Effector CD4-positive, alpha-beta T cell (primary cell): ENCODE measurements at places on chromosomes 13 and 19.

- DNase-seq: no peak
Observed at GRCh38 chr19:51107406-51108065, 673 bp downstream of the CTU1 start.

DNA sequence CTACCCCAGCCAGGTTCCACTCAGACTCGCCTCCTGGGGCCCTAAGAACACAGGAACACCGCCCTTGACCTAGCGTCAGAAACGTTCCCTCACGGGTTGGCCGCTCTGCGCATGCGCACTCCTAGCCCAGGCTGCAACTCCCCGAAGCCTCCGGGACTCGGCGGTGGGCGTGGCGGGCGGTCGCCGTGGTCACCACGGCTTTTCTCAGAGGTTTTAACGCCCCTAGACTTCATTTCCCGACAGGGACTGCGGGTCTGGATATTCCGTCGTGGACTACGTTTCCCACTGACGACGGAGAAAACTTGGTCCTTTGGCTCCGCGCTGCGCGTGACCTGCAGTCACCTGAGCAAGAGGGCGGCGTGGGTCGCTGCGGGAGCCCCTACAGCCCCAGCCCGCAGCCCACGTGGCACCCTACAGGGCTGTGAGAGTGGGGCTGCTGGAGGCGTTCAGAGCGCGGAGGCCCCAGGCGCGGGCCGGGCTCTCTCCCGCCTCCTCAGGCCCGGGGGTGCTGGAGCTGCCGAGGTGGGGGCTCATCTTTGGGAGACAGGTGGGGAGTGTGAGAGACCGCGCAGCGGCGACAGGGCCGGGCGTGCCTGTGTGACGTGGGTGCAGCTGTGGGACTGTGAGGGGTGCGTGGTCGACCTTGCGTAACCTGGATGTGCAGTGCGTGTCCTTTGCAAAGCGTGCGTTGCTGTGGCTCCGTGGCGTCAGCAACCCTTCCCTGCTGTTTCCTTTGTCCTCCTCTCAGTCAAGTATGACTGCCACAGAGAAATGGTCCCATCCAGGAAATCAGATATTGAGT lies 38.0 kb upstream of the ZNF573 start:
- DNase-seq: no peak

DNA sequence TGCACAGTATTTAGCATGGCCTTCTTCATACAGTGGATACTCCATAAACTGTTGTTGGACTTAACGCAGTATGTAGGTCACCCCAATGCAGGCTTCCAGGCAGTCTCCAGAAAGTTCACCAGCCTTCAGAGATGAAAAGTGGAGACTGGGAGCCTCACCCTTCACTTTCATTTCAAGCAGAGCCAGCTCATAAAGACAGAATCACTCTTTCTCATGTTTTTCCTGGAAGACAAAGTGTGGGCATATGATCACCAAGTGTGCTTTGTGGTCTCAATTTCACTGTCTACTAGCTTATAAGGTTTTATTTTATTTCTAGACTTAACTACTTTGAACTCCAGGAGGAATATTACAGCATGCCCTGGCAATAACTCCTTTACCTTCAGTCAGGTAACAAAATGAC lies 26.3 kb upstream of the TNFSF11 start:
- DNase-seq: no peak

GRCh38 chr13:46615888-46616531 lies 63.0 kb downstream of the LRCH1 start:
- no peak for DNase-seq

- DNase-seq: no peak
Observed at GRCh38 chr19:49064029-49064629, 489 bp downstream of the NTF4 start.

DNA sequence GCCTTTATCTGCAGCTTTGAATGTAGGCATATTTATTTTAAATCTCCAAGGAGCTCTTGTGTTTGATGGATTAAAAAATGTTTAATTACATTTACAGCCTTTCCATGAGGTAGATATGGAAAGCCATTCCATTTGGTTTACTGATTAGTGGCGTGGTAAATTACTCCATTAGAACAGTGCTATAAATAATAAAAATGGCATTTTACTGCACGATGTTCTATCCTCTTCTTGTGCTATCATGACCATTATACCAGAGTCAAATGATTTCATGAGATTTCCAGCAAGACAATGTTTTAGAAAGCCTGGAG lies 250.9 kb upstream of the HTR2A start:
- no peak for DNase-seq

GRCh38 chr13:41065078-41065477 lies 3.8 kb downstream of the WBP4 start:
- DNase-seq: no peak

DNA sequence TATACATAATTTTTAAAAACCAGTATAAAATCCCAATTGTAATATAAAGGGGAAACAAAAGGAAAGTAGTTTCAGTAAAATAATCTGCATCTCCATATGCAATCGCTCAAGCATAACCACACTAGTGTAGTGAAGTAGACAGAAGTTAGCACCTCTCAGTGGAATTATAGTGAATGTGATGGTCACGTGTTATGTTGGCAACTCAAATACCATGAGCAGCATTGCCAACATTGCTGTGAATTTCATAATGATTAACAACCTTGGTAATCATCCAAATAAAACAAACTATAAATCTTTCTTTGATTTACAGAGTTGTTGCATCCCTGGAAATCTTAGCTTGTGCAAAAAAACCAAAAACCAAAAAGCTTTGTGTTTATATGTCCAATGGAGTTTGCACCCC lies 77.3 kb upstream of the SIAH3 start:
- no peak for DNase-seq

GRCh38 chr13:93368296-93368695 lies 141.7 kb downstream of the GPC6 start:
- DNase-seq: no peak

GRCh38 chr13:33717775-33718174 lies 100.2 kb upstream of the RFC3 start:
- no peak for DNase-seq

GRCh38 chr13:55199134-55199533 lies 1941.6 kb upstream of the PRR20A start:
- DNase-seq: no peak

- no peak for DNase-seq
Observed at GRCh38 chr13:29507356-29507755, 88.1 kb downstream of the SLC7A1 start.

GRCh38 chr13:76894401-76895110 lies 8.4 kb upstream of the KCTD12 start:
- DNase-seq: no peak

- DNase-seq: no peak
Observed at GRCh38 chr13:109778102-109778542, 8.3 kb downstream of the IRS2 start.

DNA sequence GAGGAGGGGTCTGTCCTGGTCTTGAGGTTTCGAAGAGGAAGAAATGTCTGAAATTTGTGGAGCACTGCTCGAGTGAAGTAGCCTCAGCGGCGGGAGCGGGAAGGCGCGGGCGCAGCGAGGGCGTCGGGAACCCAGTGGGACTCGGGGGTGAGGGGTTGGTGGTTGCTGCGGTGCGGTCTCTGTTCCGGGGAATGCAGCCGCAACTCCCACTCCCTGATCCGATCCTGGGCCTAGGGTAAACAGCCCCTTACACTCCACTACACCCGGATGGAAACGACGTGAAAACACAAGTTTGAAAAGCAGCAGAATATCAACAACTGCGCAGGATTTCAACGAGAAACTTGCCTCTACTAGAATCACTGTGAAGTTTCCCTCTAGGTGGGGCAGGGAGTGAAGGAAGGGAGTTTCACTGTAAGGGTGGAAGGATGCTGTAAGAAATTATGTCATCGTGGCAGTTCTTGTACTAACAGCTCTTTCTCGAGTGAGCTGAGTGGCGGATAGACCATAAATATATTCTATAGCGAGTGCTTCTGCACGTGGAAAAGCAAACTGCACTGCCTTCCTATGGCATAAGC lies 2.0 kb upstream of the KLF12 start:
- peak; percentile 19 for DNase-seq

DNA sequence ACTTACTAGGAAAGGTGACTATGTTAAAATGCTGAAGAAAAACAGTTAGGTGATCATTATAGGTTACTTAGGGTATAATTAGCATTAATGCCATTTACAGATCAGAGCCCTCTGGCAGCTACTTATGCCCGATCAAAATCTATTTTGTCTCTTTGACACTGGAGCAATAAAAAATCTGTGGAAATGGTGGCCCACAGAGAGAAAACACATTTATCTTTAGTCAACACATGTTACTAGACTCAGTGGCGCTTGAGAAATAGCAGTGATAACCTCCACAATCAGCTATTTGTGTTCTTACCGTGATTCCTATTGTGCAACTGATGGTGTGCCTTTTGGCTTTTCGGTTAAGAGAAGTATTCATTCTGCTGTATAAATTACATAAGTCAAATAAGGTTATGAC lies 1519.6 kb downstream of the PCDH9 start:
- no peak for DNase-seq

GRCh38 chr19:48644839-48645619 lies 958 bp downstream of the CA11 start:
- peak; percentile 75 for DNase-seq

GRCh38 chr19:49836176-49837008 lies 14.6 kb upstream of the PTOV1 start:
- no peak for DNase-seq

DNA sequence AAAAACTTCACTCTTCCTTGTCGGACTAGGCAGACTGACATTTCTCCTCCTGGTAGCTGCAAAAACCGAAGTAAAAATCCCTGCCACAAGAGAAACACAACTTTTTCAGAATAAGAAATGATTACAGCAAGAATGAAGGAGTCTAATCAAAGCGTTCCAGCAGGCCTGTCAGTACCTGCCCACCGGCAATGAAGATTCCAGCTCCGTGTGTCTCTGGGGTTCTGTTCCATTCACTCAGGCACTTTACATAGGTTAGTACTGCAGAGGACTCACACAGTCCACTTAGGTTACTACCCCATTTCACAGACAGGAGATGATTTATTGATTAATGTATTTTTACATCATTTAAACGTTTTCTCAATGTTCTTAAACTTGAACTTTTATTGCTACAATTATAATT lies 275.5 kb downstream of the NHLRC3 start:
- no peak for DNase-seq

- no peak for DNase-seq
Observed at GRCh38 chr19:11159598-11160439, 4.2 kb upstream of the SPC24 start.

DNA sequence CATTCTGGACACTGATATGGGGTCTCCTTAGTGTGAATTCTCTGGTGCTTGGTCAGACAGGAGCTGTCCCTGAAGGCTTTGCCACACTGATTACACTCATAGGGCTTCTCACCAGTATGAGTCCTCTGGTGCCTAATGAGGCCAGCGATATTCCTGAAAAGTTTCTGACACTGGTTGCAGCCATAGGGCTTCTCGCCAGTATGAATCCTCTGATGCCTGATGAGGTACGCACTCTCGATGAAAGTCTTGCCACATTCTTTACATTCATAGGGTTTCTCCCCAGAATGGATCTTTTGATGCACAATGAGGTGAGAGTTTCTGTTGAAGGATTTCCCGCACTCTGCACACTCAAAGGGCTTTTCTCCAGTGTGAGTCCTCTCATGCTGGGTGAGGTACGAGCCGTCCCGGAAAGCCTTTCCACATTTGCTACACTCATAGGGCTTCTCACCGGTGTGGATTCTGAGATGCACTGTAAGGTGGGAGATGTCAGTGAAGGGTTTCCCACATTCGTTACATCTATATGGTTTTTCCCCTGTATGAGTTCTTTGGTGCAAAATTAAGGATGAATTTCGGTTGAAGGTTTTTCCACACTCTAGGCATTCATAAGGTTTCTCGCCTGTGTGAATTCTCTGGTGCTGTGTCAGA lies 22.4 kb downstream of the ZNF329 start:
- DNase-seq: no peak

GRCh38 chr19:40607311-40608239 lies 6.4 kb downstream of the LTBP4 start:
- DNase-seq: no peak

GRCh38 chr13:45786293-45786920 lies 65.1 kb downstream of the SIAH3 start:
- DNase-seq: no peak

- DNase-seq: no peak
Observed at GRCh38 chr13:62067821-62068220, 652.2 kb upstream of the PCDH20 start.

DNA sequence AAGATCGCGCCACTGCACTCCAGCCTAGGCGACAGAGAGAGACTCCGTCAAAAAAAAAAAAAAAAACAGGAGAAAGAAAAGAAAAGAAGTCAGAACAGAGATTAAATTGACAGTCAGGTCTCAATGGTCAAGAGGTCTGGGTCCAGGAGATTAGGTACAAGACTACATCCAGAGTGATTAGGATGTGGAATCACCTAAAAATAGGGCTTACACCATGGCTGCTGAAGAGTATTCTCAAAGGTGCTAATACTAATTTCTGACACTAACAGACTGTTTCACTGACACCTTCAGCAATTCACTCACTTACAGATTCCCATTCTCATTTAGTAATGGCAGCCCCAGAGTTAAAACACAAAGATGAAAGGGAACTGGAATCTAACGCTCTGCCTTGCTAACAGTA lies 91.7 kb downstream of the TBC1D4 start:
- no peak for DNase-seq

- DNase-seq: no peak
Observed at GRCh38 chr19:4624733-4625362, 14.5 kb upstream of the TNFAIP8L1 start.

DNA sequence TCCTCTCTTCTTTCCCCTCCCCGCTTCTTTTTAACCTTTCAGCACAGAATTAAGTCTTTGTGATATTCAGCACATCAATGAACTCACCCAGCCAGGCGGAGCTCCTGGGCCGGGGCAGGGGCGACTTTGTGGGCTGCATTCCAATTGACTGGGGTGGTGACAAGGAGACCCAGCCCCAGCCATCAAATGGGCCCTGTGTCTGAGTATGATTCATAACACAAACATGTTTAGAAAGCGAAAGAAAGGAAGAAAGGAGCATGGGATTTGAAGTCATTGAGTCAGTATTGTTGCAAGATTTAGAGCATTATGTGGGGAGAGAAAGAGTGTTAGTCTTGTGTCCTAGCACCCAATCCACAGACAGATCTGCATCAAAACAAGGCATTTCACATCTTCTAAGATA lies 185.3 kb downstream of the LHFPL6 start:
- DNase-seq: no peak

DNA sequence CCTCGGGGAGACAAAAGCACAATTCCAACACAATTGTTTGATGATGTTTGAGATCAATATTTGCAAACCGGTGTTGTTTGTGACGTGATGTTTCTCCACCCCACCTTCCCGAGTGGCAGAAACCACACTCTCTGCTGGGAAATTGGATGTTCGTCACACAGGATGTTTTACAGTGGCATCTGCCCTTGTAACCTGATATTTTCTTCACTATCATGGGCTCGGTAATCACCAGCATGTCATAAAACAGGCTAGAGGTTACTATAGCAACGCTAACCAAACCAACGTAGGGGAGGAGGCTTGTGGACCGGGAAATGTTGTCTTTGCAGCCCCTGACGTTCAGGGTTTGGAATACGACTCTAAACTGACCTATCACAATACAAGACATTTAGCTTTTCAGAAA lies 454.5 kb downstream of the IRS2 start:
- no peak for DNase-seq
